ENCODE measurements at places on chromosomes 5 and 9.

- peak; percentile 7 for DNase-seq
Observed at GRCh38 chr5:105956456-105957196, 1714.1 kb downstream of the EFNA5 start.

DNA sequence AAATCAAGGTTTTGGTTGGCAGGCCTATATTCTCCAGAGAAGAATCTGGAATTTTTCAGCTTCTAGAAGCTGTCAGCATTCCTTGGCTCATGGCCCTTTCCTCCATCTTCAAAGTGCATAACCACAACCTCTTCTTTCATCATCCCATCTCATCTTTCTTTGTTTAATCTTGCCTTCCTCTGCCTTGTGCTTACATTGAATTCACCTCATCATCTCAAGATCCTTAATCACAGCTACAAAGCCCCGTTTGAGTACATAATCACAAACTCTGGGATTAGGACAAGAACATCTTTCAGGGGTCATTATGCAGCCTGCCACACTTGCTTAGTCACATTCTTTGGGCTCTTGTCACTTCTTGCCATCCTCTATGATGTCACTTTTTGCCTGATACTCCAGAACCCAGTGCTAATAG, 130.3 kb downstream of the FOXD1 start:
- no peak for DNase-seq

DNA sequence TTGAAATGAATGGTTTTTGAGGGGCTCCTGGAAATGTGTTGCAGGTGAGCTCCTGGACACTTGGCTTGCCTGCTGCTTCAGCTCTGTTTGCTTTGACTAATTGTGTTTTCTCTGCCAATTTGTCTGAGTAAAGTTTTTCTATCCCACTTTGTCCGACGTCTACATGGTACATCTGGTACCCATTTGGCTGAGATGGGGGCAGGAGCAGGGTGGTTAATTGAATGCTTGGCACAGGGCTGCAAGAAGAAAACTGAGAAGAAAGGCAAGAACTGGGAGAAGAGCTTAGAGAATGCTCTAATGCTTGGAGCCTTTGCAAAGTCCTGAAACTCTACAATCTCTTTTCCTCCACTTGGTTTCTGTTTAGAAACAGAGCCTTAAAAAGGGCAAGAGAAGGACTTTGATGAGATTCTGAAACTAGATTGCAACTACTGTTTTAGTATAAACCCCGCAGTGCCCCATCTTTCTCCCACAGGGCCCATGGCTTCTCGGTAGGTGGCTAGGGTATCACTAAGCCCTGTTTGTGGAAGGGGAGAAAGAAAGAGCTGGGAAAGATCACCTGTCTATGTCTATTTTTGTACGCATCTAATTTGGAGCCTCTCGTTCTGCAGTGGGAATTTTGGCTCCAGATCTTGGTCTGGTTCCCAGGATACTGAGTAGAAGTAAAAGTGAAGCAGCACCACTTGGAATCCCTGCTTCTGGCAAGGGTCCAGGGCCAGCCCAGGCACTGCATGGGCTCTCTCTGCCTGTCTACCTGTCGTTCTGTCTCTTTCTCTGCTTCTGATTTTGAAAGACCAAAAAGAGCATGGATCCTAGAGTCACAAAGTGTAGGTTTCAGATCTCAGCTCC, 214.4 kb downstream of the SEMA6A start:
- DNase-seq: no peak

DNA sequence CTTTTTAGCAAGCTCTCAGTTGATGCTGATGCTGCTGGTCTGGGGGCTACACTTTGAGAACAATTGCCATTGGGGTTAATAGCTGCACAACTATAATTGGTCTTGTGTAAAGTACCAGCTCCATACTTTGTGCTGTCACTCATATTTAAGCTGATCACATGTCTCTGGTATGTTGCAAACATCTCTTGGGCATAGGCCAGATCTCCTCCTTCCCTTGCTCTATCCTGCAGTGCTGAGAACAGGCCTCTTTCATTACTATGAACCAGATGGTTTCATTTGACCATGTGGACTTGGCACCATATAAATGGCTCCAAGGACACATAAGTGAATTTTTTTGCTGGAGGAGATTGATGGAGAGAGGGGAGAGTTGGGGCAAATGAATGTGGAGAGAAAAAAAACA, 48.4 kb downstream of the DMRT2 start:
- DNase-seq: no peak

- no peak for DNase-seq
Observed at GRCh38 chr9:75053869-75054268, 25.8 kb upstream of the CARNMT1 start.

- no peak for DNase-seq
Observed at GRCh38 chr9:93826209-93826608, 128.9 kb downstream of the BARX1 start.

DNA sequence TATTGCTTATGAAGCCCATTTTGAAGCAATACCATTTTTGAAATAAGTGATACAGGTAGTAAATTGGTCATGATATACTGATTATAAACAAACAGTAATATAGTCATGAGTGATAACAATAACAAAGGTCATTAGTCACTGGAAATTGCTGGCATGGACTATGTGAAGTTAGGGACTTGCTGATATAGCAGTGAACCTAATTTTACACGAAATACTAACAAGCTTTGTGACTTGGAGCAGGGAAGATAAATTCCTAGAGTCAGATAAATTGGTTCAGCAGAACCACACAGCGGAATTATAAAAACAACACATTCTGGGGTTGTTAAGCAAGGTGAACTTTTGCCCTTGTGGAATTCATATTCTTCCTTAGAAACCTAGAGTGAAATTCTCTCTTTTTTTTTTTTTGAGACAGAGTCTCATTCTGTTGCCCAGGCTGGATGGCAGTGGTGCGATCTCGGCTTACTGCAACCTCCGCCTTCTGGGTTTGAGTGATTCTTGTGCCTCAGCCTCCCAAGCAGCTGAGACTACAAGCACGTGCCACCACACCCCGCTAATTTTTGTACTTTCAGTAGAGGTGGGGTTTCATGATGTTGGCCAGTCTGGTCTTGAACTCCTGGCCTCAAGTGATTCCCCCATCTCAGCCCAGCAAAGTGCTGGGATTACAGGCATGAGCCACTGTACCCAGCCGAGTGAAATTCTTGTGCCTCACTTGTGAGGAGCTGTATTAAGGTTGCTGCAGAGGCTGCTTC, 6.0 kb downstream of the UGCG start:
- DNase-seq: no peak

DNA sequence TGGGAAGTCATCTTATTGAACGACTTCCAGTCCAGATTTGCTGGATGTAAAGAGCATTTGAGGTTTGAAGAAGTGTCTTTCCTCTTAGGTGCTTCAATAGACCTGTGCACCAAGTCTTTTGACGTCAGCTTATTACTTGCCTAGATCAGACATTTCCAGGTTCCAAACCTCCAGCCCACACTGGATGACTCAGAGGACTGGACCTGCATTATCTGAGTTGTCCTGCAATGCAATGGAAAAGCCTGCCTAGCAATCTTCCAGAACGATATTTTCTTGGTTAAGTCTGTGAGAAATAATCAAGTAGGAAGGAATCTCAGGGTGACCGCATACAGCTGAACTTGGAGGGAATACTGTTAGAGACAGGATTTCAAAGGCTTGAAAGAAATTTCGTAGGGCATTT, 147.2 kb upstream of the MOCS2 start:
- DNase-seq: no peak

DNA sequence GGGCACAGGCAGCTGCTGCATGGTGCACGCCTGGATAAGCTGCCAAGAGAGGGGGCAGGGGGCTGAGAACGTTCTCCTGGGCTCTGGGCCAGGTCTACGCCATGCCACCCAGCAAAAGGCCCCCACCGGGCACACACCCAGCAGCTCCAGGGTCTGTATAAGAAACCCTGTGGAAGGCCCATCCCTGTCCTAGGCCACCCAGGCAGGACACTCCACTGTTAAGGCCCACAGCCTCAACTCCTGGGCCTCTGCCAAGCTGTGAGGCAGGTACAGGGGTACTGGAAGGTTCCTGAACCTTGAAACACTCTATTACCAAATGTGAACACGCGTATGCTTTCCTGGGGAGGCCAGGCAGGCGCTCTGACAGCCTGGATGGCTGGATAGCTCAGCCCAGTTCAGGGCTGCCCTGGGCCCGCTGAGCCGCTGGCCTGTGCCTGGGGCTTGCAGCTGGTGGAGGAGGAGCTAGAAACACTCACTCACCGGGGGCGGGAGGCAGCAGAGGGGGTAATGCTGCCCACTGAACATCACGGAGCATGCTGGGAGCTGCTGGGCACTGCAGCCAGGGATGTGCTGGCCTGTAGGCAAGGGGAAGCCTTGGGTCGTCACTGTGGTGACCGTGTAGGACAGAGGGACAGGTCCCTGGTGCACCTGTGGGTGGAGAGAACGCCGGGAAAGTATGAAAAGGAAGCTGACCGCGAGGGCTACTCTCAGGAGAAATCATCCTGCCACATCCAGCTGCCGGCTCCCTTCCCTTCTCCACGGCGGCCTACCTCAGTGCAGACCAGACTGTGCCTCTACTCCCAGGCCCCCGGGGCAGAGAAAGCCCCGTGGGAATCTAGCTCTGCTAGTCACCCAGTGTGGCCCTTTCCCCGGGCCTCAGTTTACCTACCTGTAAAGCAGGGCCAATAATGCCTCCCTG, 6.0 kb downstream of the RNF44 start:
- DNase-seq: no peak

GRCh38 chr9:93148721-93149120, 14.7 kb upstream of the NINJ1 start:
- DNase-seq: no peak

DNA sequence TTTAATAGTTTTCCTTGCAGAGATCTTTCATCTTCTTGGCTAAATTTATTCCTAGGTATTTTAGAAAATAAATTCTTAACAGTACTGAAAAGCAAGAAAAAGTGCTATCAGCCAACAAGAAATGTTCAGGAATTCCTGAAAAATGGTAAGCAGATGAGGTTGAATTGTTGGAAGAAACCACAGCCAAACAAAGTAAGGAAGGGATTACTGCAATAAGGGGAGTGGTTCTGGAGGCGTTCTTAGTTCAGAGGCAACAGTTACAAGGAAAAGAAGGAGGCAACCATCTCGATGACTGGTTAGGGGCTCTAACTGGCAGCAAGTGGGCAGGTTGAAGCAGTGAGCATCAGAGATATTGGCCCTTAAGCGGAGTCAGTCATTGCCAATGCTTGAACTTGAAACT, 12.8 kb upstream of the OR13J1 start:
- no peak for DNase-seq

DNA sequence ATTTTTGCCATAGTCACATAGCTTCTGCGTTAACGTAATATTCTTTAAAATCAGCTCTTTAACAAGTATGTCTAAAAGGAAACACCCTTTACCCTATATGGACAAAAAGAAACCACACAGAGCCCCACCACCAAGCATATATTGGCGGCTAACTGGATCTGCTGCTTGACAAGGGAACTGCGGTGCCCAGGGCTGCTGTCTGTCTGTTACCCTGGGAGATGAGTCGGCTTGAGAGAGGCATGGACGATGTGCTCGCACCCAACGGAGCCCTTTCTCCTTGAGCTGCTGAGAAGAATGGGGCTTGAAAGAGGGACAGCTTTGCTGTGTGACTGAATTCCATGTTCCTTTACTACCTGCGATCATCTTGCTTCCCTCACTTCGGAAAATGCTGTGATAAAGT, 158.6 kb upstream of the SHB start:
- no peak for DNase-seq

DNA sequence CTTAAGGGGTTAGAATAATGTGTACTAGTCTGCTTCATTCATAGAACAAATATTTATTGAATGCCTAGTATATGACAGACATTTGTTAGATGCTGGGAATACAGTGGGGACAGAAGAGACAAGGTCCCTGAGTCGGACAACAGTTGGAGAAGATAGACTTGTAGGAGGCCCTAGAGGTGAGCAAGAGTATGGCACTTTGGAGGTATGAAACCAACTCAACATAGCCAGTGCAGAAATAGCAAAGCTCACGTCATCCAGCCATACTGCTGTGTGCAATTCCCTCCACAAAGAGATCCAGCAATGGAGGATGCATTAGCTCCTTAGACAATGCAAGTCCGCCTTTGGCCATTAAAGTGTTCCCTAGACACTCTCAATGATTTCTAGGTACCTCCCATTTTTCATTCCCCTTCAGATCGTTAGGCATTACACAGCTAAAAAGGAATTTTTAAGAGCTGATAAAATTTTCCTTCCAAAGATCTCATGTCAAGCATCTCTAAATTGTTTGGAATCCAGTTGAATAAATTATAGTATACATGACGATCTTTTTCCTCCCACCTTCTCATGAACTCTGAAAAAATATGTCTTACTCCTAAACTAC, 1949.6 kb upstream of the WWC1 start:
- DNase-seq: no peak

GRCh38 chr5:61334868-61335615, 3.0 kb downstream of the ZSWIM6 start:
- no peak for DNase-seq

DNA sequence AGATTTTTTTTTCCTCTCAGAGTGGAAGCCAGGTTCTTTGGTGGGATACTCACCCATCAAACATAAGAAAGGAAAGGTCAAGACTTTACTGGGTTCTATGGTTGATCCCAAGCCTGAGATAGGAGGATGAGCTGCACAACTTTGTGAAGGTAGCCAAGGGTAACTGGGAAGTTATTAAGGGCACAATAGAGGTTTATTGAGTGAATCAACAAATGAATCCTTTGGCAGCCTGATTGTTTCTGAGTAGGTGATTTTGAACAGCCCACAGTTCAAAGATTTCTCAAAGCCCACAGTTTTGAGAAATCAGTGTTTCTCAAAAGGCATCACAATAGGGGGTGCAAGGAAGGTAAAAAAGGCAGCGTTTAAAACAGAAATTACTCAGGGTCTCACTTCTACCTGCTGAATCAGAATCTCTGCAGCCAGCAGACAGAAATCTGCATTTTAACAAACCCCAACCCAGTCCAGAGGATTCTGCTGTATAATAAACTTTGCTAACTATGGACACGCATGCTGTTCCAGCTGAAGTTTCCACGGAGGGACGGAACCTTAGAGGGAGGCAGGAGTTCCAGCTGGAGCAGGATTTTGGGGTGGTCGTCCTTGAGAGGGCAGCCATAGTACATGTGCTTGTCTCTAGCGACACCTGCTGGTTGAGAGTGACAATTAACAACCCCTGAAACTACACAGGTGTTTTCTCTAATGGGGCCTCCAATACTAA, 32.7 kb upstream of the FSD1L start:
- no peak for DNase-seq

DNA sequence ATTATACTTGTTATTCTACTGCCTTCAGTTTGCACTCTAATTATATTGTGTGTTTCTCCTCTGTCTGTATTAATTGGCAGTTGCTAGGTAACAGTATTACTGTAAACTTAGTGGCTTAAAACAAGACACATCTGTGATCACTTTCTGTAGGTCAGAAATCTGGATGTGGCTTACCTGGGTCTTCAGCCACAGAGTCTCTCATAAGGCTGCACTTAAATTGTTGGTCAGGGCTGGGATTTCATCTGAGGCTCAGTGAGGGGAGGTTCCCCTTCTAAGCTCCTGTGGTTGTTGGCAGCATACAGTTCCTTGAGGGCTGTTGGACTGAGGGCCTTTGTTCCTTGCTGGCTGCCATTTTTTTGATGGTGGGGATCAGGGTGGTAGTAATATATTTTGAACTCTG, 68.8 kb downstream of the SLC44A1 start:
- DNase-seq: no peak

Data from epithelial cell of proximal tubule (primary cell).